ENCODE measurements at places on chromosomes 12 and 14.

GRCh38 chr12:79857675-79858074 lies 77.2 kb downstream of the PPP1R12A start:
- no peak for DNase-seq

DNA sequence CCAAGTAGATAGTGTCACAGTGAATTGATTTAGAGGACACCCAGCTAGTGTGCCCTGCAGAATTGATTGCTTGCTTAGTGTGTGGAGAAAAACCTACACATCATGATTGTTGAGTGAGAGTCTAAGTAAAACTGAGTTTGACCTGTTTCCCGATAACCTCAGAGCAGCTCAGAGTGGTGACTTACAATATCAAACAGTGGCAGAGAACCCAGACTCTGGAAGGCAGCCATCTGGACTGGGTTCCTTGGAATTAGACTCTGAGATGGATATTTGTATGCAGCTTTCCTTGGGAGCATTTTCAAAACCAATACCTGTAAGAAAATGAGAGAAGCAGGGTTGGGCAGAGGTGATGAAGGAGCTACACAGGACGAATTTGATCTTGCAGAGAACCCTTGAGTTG lies 109.8 kb downstream of the IPO8 start:
- no peak for DNase-seq

DNA sequence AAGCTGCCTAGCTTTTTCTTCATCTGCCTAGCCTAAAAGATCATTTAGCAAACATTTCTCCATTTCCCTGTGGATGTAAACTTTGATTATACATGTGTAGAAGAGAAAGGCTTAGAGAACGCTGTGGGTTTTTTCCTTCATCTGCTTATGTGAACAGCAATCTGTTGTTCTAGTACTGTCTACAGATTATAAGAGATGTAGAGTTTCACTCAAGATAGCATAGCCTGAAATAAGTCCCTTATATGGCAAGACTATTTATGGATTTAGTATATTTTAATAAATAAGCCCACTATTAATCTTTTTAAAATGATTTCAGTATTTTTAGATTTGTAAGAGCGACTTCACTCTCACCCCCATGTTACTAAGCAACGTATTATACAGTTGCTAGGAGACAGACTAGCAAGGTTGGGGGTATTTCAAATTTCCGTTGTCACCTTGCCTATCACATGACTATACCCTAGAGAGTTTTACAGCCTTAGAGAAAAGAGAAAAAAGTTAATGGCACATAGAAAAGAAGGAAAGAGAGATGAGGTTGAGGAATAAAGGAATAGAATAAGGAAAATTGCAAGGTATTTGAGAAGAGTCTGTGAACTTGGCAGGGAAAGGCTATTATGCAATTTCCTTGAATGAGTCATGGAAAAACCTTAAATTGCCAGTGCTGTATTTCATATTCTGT lies 12.2 kb upstream of the TUBA1A start:
- no peak for DNase-seq

DNA sequence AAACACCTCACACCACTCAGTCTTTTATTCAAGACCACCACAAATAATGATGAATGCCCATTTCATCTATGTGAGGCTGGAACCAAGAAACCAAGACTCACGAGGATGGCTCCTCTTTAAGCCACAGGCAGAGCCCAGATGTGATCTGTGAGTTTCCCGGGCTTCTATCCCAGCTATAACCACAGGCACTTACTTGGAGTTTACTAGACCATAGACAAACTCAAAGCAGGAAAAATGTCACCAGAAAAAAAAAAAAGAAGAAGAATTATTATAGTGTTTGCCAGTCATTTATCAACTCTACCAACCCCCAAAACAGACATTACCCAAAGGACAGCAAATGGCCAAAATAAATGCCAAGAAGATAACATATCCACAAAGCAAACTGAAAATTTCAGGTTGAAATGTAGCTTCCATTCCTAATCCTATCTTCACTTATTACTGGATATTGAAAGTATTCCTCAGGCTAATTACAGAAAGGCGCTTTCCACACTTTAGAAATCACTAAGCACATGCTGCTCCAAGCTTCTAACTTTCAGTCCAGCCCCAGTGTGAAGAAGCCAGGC lies 44.7 kb downstream of the ZFYVE1 start:
- no peak for DNase-seq

- peak; percentile 56 for DNase-seq
Observed at GRCh38 chr12:51923506-51924365, 16.4 kb downstream of the ACVRL1 start.

- DNase-seq, result no peak
Observed at GRCh38 chr14:51302295-51303030, 62.4 kb downstream of the TMX1 start.

DNA sequence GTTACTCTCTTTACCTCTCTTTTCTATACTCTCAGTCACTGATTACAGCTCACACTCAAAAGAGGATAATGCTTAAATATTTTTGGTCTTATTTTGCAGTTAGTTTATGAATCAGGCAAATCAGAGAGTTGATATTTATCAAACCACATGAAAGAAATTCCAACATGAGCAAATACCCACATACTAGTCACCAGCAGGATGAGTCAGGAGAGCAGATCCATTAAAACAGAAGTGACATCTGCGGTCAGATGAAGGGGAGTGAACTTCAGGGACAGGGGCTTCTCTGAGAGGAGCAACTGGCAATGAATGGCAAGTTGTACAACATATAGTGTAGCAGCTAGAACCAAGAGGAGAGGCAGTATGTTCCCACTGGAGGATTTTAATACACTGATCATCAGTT lies 258.7 kb downstream of the SYT10 start:
- no peak for DNase-seq

DNA sequence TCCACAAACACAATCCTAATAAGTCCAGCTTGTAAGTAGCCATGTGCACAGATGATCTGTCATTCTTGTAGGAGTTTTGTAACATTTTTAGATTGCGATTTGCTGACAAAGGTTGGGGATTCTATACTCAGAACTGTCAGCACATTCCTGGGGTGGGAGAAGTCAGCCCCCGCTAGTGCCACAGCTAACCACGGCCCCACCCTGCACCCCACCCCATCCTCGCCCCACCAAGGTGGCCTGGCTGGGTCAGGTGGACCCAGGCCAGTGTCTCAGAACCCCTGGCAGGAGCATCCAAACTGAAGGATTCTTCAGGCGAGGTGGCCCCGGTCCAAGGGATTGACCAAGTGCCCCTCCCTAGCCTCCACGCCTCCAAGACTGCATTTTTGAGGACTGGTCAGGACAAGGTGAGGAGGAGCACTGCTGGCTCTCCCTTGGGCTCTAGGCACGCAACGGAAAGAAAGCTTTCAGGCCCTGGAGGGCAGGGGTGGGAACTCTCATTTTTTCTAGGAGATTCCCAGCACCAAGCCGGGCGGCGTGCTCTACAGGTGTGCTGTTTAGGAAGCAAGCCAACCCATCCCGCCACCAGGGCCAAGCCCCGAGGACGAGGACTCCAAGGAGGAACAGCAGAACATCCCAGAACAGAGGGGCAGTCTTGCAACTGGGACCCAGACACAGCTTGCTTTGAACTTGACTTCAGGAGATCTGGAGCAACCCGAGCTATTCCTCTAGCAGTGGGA lies 172.8 kb downstream of the BCL11B start:
- no peak for DNase-seq

Data from stimulated activated effector memory CD8-positive, alpha-beta T cell treated with anti-CD3 and anti-CD28 coated beads, Interleukin-12 subunit alpha, Interleukin-12 subunit beta, amount 100 ng/mL, for 72 hours (primary cell).